ENCODE measurements at places on chromosomes 7 and 10. TPM values are rescaled to one million over a fixed set of nuclear protein-coding genes. Genes with fewer than 3 reads are reported as not detected.

GRCh38 chr7:30252885-30253795, 31.3 kb upstream of the ZNRF2 start:
- DNase-seq: no peak

GRCh38 chr7:130152493-130153210, 52.6 kb downstream of the TMEM209 start:
- no peak for DNase-seq

- DNase-seq: no peak
These were observed 427.1 kb downstream of the TFEC start for GRCh38 chr7:115603416-115603815.

DNA sequence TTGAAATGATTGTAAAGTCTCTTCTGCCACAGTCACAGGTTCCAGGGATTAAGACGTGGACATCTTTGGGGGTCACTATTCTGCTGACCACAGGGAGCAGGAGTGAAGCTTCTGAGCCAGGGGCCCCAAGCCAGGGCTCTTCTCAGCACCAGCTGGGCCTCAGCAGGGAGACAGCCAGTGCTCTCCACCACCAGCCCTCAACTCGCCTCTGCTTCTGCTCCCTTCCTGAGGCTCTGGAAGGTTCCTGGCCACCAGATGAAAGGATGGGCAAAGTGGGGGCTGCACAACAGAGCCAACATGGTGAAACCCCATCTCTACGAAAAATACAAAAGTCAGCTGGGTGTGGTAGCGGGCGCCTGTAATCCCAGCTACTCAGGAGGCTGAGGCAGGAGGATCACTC, 11.2 kb upstream of the CRYGN start:
- no peak for DNase-seq

GRCh38 chr7:105408791-105409410, 20.2 kb upstream of the SRPK2 start:
- no peak for DNase-seq

GRCh38 chr7:142478479-142479220, 220.8 kb upstream of the PRSS58 start:
- DNase-seq: peak; percentile 53

GRCh38 chr10:3331187-3331586, 158.6 kb upstream of the PITRM1 start:
- no peak for DNase-seq

- no peak for DNase-seq
These were observed 416.2 kb upstream of the TPK1 start for GRCh38 chr7:145252031-145252430.

DNA sequence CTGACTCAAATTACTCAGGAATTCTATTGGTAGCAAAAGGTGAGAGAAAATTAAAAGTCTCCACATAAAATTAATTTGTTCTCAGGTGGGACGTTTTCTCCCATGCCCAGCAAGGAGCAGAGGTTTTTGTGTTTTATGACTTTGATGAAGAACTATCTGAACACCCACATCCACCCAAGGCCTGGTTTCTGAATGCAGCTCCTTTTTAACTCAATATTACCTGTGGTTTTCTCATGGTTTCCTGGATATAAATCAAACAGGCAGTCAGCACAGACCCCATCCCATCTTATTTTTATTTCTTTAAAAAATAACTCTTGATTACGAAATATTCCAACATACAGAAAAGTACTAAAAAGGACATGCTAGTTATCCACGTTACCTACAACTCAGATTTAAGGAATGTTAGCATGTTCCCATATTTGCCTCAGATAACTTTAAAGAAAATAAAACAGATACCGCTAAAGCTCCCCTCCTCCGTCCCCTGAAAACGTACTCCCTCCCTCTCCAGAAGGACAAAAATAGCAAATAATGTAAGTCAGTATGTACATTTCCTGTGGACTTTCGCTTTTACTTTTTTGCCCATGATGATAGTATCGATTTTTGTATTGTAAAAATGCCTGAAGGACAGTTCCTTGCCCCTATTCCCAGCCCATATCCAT, 43.4 kb downstream of the GLI3 start:
- no peak for DNase-seq

GRCh38 chr10:97810446-97810845, 38.6 kb upstream of the SFRP5 start:
- DNase-seq: no peak

GRCh38 chr10:52334595-52334994, 20.5 kb downstream of the DKK1 start:
- no peak for DNase-seq

DNA sequence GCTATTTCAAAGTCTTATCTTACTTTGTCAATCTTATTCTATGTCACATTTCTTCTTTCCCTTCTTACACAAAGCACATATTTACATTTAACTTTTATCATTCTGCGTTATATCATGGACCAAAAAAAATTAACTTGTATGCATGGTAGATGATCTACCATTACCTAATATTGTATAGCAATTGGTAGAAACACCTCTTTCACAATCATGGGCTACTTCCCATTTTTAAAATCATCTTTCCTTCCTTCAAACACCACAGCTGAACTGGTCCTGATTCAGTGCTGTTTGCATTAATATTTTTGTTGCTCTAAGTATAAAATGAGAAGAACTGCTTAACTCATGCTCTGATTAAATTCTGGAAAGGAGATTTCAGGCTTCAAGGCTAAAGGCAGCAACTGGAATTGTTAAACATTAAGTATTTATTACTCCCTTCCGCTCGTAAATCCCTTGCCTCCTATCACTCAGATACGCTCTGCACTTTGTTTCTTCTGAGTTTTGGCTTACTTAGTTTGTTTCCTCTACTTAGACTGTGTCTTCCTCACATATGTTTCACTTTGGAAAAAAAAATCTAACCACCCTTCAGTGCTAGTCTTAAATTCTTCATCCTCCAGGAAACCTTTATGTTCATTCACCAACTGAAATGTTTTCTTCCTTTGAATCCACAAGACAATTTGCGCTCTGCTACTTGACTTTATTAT, 901.4 kb downstream of the PCDH15 start:
- DNase-seq: no peak

DNA sequence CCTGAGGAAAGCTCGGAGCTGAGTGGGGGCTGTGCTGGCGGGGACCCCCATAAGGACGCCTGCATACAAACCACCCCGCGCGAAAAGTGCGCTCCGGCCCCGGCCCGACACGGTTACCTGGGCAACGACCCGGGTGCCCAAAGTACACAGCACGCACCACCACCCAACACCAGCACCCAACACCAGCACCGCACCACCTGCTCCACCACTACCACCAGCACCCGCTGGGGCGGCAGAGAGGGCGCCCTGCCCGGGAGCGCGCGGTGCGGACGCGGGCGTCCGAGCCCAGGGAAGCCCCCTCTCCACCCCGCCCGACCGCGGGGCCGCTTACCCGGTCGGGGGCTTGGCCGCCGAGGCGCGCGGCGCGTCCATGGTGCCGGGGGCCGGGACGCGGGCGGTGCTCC, 345 bp downstream of the COBL start:
- no peak for DNase-seq

GRCh38 chr10:90403211-90404000, 454.4 kb downstream of the HTR7 start:
- DNase-seq: no peak

DNA sequence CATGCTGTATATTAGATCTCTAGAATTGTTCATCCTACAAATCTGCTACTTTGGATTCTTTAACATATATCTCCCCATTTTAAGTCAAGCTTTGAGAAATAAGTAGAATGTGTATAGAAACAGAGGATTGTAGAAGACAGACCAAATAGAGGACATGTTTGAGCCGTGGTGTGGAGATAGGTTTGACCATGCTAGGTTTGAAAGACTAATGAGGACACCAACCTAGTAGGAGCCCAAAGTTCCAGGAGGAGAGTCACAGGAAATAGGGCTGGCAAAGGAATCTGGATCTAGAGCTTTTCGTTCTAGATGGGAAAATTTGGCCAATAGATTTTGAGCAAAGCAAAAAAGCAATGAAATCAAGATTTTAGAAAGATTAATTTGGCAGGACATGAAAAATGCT, 60.5 kb upstream of the TBX20 start:
- DNase-seq: no peak

DNA sequence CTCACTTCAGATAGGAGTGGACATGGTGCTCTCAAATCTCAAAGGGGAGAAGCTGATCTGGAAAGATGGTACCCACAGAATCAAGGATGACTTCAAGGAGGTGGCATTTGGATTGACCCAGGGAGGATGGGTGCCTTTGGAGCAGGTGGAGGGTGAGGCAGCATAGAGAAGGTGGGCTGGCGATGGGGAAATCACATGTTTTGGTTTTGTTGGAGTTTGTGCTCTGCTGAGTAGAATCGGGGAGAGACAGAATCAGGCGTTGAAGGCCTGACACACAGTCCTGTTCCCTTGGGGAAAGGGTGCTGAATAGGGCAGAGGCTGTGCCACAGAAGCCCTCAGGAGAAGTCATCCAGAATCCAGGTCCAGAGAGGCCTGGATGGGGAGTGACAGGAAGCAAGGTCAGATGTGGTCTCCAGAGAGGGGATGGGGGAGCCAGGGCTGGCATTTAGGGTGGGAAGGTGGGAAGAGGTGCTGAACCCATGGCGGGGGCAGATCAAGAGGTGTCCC, 291.1 kb downstream of the GLRX3 start:
- no peak for DNase-seq

DNA sequence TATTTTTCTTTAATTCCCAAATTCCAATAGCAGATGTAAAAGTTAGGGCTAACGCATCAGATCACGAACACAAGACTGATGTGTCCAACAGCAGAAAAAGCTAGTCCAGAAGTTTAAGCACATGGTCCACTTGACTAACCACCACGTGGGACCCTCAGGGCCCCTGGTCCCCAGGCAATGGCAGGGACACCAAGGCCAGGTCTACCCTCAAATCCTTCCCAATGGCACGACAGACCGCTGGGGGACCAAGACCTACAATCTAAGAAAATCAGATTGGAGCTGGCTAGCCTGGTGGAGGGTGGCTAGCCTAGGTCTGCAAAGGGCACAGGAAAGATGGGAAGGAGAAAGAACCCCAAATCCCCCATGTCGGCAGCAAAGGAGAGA, 1.5 kb downstream of the GIGYF1 start:
- DNase-seq: no peak

GRCh38 chr10:117968354-117969182, 78.2 kb downstream of the RAB11FIP2 start:
- DNase-seq: no peak

- DNase-seq: peak; percentile 71
These were observed 208.3 kb downstream of the CELF2 start for GRCh38 chr10:11225935-11226334.

- no peak for DNase-seq
These were observed 33.8 kb upstream of the C10orf120 start for GRCh38 chr10:122733443-122733842.

DNA sequence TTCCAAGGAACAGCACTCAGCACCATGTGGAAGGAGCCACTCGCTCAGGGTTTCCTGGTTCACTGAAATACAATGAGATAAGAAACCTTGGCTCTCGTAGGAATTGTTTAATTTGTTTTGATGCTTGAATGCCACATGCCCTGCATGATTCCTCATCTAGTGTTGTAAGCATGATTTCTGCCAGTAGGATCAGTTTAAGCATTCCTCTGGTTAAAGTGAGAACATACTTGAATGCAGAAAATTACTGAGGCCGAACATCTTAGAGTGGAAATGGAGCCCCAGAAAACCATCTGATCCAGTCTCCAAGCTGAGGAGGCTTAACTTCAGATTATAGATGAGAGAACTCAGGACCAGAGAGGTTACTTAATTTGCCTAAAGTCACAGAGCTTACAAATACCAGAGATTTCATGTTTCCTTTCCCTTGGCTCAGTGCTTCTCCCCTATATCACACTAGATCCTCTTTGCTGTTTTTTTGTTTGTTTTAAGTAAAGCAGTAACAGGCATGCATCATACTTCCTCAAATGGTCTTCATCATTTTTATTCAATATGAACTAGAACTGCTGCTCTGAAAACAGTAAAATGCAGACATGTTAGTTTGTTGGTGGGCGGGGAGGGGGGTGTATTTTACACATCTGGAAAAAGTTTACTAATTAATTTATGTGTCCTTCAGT, 125.1 kb downstream of the ADAM12 start:
- no peak for DNase-seq

- no peak for DNase-seq
These were observed 140.1 kb downstream of the ITGA8 start for GRCh38 chr10:15579605-15580004.

- peak; percentile 59 for DNase-seq
These were observed 87.4 kb downstream of the BUB3 start for GRCh38 chr10:123241391-123242141.

DNA sequence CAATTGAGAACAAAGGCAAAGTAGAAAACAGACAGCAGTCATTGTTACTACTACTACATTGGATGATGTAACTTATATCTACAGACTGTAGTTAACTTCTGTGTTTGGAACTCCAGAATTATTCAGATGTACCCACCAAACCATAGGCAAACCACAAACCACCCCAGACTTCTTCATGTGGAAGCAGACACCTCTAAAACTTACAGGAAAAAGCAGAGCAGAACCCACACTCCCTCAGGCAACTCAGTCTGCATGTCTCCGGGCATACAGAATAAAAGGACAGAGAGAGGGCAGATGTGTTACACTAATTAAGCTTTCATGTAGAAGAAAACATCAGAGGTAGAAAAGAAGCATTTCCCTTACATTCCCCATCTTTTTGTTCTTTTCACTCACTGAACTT, 9.0 kb downstream of the LSM5 start:
- no peak for DNase-seq

- DNase-seq: no peak
These were observed 20.9 kb downstream of the RAMP3 start for GRCh38 chr7:45178241-45179225.

- DNase-seq: no peak
These were observed 15.8 kb downstream of the NAPEPLD start for GRCh38 chr7:103132995-103133688.

GRCh38 chr7:90262438-90262837, 17.5 kb downstream of the CFAP69 start:
- DNase-seq: no peak

- DNase-seq: no peak
These were observed 38.4 kb upstream of the PSAP start for GRCh38 chr10:71889388-71889987.

- DNase-seq: no peak
These were observed 188.1 kb downstream of the SDHAF3 start for GRCh38 chr7:97305589-97305988.

GRCh38 chr10:93028883-93029282, 31.7 kb upstream of the CYP26C1 start:
- no peak for DNase-seq

LIPK gene
- not detected for total RNA-seq

NUDCD3 gene
- total RNA-seq: 80.7 TPM

ARMC10 gene
- total RNA-seq: 35.7 TPM

CALML5 gene
- total RNA-seq: not detected

LMOD2 gene
- total RNA-seq: not detected
